ENCODE measurements at places on chromosomes 1 and 21.

DNA sequence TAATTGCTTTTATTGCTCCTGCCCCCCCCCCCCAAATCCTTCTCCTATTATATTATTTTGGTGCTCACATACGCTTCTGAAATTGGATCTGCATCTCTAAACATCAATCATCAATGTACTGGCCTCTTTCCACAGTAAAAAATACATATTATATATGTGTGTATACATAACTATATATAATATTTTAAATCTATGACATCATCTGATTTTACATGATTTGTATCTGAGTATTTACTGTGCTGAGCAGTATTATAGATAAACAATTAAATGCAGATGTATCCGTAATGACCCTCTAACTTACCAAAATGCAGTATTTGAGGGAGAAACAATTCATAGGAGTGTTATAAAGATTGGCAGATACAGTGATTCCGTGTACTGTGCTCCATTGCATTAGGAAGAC, 832 bp downstream of the PLPPR4 start:
- no peak for DNase-seq

GRCh38 chr1:163912170-163912884, 590.6 kb downstream of the NUF2 start:
- no peak for DNase-seq

DNA sequence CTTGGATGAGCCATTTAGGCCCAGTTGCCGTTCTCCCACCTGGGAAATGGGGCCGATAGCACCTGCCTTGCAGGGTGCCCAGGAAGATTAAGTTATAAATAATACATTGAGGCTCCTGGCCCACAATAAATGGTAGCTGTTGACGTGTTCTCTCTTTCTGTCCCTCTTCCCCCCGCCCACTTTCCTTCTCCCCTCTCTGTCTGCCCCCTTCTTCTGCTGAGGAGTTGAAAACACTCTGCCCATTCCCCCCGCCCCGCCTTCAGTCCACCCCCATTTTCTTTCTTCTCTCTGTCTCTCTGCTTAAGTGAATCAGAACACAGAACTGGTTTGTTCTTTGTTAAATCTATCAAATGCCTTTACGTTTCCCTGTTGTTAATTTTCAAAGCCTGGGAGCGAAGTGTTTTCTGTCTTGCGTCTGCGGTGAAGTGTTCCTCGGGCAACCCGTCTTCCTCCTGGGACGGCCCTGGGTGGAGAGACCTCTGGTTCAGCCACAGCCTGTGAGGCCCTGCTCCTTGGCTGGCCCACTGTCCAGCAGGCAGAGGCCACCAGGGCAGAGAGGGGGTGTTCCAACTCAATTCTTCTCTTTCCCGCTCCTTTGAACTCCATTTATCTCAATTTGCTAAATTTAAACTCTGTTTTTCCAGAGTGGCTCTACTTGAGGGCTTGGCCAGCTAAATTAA, 29.3 kb upstream of the SELENON start:
- no peak for DNase-seq

DNA sequence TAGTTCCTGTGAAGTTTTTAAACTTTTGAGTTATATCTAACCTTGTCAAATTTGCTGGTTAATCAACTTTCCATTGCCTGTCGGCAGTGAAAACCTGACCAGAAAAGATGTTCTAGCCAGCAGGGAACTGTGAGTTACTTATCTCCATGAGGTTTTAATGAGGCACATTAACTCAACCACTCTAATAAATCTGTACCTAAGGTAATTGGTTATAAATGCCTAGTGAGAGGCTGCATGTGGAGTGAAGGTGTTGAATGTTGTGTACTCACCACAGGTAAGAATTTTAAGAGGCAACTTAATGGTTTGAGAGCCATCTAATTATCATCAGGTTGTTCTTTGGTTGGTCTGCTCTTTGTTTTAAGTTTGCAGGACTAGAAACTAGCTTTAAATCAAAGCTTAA, 138.4 kb upstream of the LHX8 start:
- DNase-seq, result no peak

DNA sequence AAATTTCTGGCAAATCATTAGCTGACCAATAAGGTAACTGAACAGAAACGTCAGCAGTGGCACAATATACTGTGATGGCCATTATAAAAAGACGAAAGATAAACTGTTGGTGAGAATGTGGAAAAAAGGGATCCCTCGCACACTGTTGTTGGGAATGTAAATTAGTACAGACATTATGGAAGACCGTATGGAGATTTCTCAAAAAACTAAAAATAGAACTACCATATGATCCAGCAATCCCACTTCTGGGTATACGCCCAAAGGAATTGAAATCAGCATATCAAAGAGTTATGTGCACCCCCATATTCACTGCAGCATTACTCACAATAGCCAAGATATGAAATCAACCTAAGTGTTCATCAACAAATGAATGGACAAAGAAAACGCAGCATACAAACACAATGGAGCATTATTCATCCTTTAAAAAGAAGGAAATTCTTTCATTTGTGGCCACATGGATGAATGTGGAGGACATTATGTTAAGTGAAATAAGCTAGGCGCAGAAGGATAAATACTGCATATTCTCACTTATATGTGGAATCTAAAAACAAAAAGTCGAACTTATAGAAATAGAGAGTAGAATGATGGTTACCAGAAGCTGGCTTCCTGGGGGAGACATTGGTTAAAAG, 257.7 kb downstream of the RHOU start:
- DNase-seq, result no peak

GRCh38 chr1:9615316-9616063, 26.8 kb downstream of the TMEM201 start:
- DNase-seq, result peak; percentile 34

DNA sequence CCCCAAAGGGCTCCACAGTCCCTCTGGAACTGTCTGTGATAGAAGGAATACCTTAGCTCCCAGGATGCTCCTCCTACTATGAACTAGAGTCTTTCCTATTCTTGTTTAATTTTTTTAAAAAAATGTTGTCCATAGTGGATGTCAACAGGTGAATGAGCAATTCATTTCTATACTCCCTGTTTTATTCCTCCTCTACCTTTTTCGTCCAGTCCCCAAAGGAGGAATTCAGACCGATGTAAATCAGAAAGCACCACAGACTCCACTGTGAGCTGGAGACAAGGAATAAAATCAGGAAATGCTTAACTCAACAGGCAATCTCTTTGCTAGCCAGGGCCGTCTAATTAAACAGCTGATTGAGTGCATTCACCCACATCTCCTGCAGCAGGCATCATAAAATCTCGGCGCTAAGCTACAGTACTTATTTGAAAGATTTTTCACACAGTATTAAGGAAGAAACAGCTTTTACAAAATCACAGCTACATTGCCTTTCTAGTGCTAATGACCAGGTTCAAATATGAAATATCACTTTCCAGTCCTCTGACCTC, 381.6 kb downstream of the SIPA1L2 start:
- DNase-seq, result no peak

All from activated T-helper 1 cell treated with Interleukin-2 at 50 U/mL for 16 hours (primary cell).